ENCODE measurements at places on chromosomes 11 and 22.

DNA sequence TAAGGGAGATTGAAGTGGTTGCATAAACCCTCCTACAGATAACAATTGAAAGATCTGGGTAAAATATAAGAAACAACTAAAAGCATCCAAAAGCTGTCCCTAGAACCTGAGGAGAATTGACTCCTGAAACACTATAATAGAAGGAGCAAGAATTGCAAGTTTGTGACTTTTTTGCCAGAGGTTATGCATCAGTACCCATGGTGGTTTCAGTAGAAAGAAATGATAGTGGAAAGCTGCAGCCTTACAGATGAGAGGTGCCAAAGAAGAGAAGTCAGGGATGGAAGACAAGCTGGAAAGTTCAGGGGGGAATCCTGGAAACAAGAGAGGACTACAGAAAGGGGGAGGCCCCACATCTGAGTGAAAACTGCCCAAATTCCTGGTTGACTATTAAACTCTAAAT, 80.7 kb downstream of the PACS1 start:
- no peak for DNase-seq

GRCh38 chr11:45209891-45210699, 63.7 kb downstream of the PRDM11 start:
- peak; percentile 30 for DNase-seq

GRCh38 chr11:110000031-110000502, 93.1 kb upstream of the ZC3H12C start:
- DNase-seq: peak; percentile 89

DNA sequence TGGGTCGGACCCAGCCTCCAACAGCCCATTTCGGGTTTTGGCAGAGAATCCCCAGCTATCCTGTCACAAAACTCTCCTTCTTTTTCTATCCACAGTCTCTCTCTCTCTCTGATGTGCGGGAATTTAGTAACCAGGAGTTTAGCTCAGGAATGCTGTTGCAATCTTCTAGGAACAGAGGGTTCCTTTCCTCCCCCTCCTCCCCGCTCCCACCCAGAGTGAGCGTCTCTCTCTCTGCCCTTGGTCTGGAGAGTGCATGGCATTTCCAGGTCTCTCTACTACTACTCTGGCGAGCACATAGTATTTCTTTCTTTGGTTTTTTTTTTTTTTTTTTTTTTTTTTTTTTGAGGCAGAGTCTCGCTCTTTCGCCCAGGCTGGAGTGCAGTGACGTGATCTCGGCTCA, 17.7 kb downstream of the APIP start:
- DNase-seq: no peak

DNA sequence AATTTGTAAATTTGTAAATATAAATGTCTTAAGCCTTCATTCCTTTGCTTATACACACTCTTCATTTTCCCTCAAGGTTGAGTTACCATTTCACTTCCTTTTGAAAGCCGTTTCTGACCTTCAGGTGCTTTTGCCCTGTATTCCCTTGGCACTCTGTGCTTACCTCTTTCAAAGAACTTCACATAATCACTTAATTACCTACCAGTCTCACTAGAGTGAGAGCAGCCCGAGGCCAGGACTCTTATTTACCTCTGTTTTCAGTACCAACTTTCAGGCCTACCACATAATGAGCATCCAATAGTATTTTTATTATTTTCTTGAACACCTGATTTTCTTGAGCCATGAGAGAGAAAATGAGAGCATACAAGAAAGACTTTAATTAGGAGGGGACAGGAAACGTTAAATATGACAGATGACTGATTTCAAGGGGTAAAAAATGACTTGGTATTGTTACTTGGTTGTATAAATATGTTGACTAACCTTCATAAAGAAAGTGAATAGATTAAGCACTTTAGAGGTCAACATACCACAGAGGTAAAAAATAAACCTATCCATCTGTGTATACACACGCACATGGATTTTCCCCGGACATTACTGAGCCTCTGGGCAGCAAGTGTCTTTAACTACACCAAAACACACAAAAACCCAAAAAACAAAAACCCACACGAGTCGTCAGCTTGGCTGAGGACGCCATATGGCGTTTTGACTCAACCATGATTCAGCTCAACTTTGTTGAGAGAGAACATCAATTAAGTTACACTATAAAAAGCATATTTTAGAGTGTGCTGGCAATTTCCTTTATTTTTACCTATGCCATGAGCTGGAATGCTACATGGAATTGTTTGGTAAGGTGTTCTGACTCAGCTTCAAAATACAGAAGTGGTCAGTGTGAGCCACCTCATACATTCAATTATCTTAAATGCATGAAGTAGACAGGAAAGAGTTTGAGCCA, 7.6 kb downstream of the ATXN10 start:
- DNase-seq: no peak

DNA sequence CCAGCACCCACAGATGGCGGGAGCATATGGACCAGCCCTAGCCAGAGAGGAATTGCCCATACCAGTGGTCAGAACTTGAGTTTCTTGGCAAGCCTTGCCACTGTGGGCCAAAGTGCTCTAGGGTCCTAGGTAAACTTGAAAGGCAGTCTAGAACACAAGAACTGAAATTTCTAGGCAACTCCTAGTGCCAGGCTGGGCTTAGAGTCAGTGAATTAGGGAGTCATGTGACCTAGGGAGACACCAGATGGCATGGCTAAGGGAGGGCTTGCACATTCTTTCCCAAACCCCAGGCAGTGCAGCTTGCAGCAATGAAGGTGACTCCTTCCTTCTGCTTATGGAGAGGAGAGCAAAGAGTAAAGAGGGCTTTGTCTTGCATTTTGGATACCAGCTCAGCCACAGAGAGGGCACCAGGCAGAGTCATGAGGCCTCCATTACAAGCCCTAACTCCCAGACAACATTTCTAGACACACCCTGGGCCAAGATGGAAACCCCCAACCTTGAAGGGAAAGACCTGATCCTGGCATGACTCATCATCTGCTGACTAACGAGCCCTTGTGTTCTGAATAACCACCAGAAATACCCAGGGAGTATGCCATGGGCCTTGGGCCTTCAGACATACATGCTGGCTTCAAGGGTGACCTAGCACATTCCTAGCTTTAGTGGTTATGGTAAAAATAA, 19.2 kb upstream of the OR56A3 start:
- no peak for DNase-seq

DNA sequence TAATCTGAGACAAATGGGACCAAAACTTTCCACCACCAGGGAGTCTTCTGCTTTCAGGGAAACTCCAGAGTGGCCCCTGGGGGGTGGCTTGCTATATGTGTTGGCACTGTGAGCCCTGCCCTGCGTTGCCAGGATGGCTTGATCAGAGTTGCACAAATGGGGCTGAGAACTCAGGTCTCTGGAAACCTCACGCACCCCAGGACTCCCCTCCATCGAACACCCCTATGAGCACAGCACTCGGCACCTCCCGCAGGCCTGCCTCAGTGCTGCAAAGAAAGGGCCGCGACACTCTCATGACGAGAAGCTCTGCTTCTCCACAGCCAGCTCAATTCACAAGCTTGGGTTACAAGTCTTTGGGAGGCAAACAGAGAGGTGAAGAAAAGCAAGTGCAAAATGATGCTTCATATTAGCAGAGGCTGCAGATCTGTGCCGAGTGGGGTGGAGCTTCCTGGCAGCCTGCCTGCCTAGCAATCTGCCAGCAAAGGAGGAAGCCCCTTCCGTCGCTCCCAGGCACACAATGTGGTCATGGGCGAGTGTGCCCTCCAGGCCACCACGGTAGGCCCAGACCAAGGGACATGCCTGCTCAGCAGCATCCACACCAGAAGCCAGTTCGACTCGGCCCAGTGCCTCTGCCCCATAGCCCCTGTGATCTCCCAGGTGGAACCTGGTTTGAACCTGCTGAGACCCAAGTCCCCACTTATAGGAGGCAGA, 55.7 kb downstream of the MYH9 start:
- peak; percentile 35 for DNase-seq

DNA sequence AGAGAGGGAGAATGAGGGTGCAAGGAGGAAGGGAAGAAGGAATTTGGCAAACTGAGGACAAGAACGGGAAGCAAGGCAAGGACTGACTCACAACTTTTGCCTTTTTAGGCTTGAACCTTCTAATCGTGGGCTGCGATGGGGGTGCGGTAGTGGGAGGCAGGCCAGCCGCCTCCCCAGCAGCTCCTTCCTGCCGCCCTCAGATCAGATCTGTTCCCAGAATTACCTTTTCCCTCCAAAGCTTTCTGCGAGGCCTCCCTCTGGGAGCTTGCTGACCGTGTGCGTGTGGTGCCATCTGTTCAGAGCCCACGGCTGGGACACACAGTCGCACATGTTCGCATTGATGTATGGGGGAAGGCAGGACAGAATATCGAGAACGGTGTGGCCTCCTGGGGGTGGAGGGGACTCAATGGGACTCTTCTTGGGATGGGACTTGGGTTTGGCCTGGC, 86.9 kb upstream of the PARVA start:
- DNase-seq: no peak

- no peak for DNase-seq
Observed at GRCh38 chr11:46100670-46101069, 20.6 kb downstream of the PHF21A start.

DNA sequence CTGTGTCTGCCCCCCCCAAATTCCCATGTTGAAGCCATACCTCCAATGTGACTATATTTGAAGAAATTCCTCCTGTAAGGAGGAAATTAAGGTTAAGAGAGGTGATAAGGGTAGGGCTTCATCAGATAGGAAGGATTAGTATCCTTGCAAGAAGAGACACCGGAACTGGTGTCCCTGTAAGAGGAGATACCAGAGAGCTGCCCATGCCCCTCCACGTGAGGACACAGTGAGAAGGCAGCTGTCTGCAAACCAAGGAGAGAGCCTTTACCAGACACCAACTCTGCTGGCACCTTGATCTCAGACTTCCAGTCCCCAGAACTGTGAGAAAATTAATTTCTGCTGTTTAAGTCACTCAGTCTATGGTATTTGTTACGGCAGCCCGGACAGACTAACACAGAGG, 109.3 kb downstream of the ARFGAP2 start:
- no peak for DNase-seq

GRCh38 chr11:73716153-73717056, 44.5 kb downstream of the RAB6A start:
- DNase-seq: no peak

- DNase-seq: peak; percentile 64
Observed at GRCh38 chr11:102849311-102849710, 5.9 kb upstream of the MMP3 start.

GRCh38 chr11:85459304-85459703, 167.8 kb downstream of the DLG2 start:
- DNase-seq: no peak

DNA sequence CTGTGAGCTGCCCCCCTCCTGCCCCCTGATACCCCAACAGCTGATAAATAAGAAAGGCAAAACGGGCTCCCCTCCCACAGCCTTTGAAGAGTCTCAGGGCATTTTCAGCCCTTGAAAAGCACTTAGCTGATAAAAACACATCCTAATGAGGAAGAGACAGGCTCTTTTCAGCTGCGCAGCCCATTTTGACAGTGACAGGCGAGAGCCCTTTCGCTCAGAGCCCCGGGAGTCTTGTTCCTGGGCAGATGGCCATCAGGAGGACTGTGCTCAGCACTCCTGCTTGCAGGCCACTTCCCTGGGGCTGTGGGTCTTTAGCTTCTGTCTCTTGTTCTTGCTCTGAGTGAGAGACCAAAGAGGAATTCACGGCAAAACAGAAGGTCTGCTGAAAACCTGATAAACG, 757.2 kb downstream of the BRD1 start:
- no peak for DNase-seq

GRCh38 chr22:32932176-32932575, 126.0 kb downstream of the SYN3 start:
- DNase-seq: peak; percentile 20

DNA sequence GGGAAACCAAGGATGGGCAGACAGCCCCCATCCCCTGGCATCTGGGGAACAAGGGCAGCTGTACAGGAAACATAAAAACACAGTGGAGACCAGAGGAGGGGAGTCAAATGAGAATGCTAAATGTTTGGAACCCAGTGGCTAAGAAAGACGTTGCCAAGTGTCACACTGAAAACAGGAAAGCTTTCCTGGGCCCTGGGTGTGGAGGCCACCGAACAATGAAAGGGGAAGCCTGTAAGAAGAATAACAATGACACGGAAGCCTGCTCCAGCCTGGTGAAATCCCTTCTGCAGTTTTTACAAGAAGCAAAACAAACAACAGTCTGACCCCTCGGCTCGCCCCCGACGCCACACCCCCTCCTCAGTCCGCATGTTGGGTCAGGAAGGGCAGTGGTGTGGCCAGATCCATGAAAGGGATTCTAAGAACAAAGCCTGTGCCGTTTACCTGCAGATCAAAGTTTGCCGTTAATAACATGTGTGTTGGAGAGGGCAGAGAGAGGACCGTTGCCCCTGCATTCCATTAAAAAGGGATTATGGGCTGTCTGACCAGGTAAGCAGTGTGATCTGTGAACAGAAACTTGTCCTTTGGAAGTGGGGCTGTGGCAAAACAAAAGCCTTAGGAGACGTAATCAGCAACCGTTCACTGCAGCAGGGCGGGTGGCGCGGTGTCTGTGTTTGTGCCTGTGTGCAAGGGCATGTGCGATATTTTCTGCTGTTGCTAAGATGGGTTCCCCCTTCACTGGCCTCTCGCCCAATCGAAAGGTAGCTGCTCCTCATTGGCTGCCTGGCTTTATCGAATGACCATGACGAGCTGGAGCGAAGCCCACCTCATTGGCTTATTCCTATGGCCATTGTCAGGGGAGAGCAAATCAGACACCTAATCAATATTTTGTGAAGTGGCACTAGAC, 113.7 kb upstream of the BLID start:
- no peak for DNase-seq

- DNase-seq: peak; percentile 83
Observed at GRCh38 chr11:65899356-65900124, 648 bp downstream of the FOSL1 start.
